ENCODE measurements at places on chromosomes 1 and 21.

GRCh38 chr1:160846281-160846680, 16.4 kb downstream of the CD244 start:
- no peak for DNase-seq

DNA sequence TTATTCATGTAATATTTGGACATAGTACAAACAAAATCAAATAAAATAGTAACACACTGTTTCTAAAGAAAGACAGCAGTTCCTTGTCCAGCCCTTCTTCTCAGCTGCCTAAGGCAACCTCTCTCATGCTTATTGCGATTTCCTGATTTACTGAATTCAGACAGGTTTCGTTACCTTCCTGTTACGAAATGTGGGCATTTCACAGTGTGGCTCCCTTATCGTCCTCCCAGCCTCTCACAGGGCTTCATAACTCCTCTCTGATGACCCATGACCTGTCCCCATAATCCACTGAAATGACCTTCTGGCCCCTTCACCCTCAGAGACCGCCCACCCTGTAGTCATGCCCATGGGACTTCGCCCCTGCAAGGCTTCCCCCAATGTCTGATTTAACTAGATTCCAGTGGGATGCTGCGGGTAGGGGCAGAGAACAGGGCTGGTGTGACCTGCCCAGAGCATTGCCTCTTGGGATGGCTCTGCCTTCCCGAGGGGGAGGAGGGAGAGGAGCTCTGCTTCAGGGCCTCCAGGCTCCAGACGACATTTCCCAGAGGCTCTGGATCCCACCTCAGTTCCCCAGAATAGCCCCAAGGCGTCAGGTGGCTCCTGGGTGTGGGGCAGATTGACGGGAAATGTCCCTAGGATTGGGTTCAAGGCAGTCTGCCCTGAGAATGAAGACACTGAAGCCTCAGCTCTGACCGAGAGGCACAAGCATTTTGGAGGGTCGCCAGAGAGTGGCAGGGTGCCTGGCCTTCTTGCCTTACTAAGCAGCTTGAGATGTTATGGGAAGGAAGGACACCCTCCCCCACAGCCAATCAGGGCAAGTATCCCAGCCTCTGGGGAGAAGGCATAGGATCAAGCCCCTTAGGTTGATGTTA, 20.6 kb downstream of the PADI2 start:
- no peak for DNase-seq

DNA sequence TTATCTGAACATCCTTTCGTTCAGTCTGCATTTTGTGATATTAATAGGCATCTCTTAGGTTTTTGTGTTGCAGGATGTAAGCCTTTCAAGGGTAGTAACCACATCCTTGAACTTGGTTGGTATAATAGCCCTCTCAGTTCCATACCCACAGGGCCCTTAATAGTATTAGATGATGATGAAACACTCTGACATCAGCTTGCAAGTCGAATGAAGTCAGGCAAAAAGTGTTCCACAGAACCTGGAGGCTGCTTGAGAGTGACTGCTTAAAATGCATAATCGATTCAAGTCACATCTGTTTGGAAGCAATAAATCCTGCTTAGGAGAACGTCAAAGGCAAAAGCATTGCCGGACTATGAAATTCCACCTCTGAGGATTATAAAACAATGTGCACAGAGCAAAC, 415.6 kb upstream of the KAZN start:
- no peak for DNase-seq

DNA sequence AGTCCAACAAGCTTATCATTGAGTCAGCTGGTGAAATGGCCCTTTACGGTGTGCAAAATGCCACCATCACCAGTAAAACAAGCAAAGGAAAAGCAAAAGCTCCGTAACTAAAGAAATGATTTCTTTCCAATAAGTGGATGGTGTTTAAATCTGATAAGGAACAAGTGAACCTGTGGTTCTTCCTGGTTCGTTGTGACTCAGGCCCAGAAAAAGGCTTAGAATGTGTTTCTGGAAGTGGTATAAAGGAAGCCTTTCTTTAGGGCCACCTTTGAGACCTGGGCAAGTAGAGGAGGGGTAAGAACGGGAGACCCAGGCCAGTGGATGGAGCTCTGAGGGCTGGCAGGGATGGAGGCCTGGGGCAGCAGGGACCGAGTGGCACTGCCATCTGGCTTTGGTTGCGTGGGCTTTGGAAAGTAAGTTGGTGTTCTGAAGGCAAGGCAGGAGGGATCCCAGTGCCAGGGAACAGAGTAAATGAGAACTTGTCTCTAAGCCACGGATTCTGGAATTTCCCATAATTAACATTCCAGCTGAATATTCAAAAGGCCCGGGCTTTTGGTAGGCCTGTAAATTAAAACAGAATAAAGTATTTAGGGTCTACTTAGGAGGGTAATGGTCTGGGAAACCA, 87.9 kb upstream of the LMO4 start:
- no peak for DNase-seq

DNA sequence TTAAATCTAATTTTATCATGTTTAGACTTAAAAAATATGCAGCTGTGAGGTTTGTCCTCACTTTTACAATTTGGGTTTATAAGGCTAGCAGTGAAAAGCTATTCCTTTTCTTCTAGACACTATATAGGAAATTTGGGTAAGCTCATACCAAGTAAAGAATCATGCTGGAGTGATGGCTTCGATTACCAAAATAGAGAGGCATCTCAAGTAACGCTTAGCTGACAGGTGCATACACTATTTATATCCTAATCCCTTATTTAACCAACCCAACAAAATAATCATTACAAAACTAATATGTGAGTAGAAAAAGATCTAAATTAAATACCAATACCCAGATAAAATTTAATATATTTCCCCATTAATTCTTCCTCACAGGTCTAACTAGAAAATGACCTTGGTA, 193.2 kb downstream of the LHX8 start:
- DNase-seq = no peak

GRCh38 chr1:191320062-191320461, 838.2 kb upstream of the RGS18 start:
- no peak for DNase-seq

- no peak for DNase-seq
Observed at GRCh38 chr1:110220324-110220723, 10.2 kb downstream of the KCNC4 start.

DNA sequence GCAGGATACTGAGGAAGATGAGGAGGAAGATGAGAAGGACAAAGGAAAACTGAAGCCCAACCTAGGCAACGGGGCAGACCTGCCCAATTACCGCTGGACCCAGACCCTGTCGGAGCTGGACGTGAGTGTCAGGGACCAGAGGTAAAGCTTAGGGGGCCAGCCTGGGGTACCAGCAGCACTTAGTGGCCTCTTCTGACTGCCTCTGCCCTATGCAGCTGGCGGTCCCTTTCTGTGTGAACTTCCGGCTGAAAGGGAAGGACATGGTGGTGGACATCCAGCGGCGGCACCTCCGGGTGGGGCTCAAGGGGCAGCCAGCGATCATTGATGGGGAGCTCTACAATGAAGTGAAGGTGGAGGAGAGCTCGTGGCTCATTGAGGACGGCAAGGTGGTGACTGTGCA, 17.6 kb downstream of the KDF1 start:
- DNase-seq = no peak

- DNase-seq = no peak
Observed at GRCh38 chr21:46160657-46160906, 5.2 kb upstream of the FTCD start.

- DNase-seq = no peak
Observed at GRCh38 chr21:39353295-39353694, 4.4 kb upstream of the HMGN1 start.

GRCh38 chr1:41783189-41783639, 135.5 kb downstream of the HIVEP3 start:
- no peak for DNase-seq

DNA sequence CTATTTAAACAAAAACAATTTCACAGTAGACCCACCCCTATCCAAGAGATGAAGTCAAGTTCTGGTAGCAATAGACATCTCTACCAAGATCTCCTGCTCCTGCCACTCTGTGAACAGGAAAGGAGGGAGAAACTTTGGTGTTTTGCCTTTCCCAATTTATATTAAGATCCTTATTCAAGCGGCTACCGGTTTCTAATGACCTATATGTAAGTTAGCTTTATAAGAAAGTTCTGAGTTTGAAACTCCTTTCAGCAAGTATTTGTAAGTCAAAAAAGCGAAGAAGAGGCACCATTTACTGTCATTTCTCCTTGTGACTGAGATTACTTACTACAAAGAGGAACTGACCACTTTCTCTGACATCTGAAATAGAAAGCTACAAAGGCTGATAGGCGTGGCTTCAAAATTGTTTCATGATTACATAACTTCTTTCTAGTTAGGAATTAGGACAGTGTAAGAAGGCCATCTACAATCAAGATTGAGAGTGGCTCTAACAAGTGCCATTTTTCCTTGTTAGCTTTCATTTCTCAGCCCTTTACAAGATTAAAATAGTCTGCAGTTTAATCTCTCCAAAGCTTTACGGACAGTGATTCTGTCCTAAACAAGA, at the start of gene MNDA:
Gene MNDA (plus strand): TSS at position 448 of the 604 bp plus-strand sequence. CDS start 10,803 bp downstream, outside the sequence.
- no peak for DNase-seq

DNA sequence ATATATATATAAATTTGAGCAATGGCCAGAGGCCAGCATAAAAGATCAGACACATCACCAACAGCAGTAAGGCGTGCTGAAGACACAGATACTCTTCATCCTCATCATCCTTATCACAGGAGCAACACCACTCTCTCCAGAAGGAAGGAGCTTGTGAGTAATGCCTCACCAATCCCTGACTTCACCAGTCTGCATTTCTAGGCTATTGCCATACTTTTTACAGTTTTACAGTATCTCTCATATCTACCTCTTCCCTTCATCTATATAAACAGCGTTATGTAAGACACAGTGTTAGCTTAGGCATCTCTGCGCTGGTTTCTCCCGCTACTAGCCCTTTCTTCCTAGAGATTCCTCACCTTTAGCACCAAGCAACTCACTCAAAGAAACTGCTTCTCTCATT, 2.4 kb upstream of the ABL2 start:
- no peak for DNase-seq

DNA sequence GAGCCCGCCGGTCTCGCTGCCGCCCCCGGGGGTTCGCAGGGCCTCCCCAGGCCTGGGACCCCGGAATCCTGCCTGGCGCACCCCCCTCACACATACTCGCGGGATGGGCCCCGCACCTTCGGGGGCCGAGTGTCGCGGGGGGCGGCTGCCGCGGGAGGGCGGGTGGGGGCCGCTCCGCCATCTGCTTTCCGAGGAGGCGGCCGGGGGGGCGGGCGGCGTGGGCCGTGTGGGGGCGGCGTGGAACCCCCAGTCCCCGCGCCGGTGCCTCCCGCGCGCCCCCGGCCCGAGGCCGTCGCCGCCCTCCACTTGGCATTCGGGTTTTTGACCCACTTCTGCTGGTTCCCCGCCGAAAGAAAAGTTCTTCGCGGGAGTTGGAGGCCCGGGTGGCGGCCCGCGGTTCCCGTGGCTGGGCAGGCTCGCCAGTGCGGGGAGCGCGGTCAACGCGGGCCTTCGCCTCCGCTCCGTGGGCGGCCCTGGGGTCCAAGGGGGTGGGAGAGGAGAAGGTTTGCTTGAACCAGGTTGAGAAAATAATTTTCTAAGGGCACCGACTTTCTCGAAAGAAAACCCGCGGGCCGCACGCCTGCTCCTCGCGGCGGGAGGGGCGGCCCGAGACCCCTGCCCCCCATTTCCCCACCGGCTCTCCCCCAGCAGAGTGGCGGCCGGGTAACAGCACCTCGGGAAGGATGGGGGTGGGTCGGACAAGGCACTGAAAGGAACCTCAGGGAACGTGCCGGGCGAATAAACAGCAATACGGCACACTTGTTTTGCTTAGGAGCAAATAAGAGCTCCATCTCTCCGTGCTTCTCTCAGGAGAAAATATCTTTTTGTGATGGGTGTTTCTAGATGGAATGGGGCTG, 1.6 kb downstream of the PHF13 start:
- DNase-seq = no peak

GRCh38 chr1:109116286-109116685, 2.4 kb downstream of the ELAPOR1 start:
- DNase-seq = no peak

DNA sequence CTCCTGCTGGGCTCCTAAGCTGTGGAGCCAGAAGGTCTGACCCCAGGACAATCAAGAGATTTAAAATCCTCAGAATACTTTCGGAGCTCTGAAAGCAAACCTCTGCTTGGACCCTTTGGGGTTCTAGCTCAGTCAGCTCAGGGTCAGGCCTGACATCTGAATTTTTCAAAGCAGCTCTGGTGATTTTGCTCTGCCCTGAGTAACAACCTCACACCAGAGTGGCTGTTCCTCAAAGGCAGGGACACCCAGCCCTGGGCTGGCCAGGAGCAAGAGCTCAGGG, 11.9 kb downstream of the SLC1A7 start:
- no peak for DNase-seq

DNA sequence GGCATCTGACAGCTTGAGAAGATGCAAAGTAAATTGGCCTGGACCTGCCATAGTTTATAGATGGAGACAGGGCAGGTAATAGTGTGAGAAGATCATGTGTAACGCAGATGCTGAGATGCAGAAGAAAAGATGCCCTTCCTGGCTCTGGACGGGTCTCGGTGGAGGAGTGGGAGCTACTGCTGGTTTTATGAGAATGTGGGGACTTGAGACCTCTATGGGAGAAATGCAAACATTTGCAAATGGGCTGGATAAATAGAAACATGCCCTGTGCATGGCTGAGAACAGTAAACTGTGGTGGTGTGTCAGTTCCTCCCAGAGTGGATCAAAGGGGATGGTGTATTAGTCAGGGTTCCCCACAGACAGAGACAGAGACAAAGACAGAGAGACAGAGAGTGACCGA, 21.9 kb downstream of the UBASH3A start:
- DNase-seq = no peak

GRCh38 chr1:21324368-21325141, 34.3 kb upstream of the ECE1 start:
- no peak for DNase-seq

DNA sequence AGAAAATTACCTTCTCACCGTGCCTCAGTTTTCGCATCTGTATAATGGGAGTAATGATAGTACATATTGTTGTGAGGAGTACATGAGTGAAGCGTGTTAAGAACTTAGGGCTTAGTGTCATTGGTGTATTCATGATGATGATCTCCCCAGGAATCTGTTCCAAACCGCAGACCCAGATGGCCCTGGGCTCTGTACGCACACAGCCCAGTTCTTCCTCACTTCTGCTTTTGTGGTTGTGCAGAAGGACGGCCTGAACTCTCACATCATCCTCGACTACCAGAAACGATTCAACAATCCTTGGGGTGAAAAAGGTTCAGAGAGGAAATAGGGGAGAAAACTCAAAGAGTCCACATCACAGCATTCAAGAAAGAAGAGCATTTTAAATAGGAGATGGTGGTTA, 323.0 kb downstream of the CAMTA1 start:
- DNase-seq = no peak

DNA sequence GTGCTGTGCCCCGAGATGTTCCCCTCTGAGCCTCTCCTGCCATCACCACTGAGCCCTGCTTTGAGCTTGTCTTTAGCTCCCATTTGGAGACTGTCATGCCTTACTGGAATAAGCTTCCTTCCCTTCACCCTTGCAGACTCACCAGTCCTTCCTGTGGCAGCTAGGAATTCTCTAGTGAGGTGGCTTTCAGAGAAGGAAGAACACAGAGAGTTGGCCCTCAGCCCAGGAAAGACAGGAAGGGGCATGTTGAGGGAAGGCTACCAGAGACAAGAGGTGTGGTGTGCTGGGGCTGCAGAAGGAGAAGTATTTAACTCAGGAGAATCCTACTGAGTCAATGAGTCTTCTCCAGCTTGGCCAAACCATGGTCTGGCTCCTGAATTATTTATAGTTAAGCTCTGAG, 76.3 kb downstream of the UCK2 start:
- DNase-seq = no peak

- DNase-seq = no peak
Observed at GRCh38 chr1:30740251-30741238, 17.0 kb downstream of the LAPTM5 start.

GRCh38 chr1:183480971-183481441, 8.7 kb downstream of the SMG7 start:
- no peak for DNase-seq

- DNase-seq = no peak
Observed at GRCh38 chr21:34613679-34614627, 960 bp downstream of the RCAN1 start.
